ENCODE measurements at places on chromosomes 5 and 9.

GRCh38 chr5:137265457-137265856, 233.7 kb downstream of the SPOCK1 start:
- DNase-seq = no peak

DNA sequence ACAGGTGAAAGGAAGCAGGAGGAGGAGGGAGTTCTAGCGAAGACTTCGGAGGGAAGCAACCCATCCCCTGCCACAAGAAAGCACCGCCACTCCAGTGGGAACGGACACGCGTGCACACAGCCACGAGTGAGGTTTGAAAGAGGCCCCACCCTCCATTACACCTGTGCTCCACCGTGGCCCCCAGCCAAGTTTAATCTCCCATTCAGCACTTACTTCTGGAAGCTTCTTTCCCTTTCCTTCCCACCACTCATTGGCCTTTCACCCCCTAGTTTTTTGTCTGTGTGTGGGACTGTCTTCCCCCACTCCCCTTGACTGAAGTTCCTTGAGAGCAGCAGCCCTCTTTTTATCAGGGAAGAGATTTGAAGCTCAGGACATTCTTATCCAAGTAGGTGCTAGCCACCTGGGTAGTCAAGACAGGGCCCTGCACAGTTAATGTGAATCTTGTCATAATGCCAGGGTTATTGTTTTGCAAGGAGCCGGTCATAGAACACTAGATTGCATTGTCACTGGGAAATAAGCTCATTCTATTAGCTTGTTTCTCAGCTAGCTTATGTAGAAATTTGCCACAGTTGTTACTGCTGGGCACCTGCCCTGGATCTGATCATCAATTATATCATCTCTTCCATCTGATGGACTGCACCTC, 256.0 kb downstream of the DOCK8 start:
- DNase-seq = no peak

DNA sequence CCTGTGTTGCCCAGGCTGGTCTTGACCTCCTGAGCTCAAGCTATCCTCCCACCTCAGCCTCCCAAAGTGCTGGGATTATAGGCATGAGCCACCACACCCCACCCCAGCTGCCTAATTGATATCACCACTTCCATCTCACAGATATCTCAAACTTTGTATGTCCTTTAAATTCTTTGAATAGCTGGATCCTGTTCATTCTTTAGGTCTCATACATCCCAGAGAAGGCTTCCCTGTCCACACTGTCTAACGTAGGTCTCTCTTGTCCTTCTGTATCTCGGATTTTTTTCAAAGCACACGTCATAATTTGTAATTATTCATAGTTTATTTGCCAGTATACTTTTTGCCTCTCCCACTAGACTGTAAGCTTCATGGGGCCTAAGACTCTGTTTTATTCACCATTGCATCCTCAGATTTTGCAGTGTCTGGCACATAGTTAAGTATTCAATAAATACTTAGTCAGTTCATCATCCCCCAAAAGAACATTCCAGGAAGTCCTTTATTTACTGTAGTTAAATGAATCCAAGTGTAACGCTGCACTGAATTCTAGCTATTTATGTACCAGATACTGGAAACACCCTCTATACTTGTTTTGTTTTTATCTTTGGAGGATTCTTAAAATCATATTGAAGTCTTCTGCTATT, 10.5 kb downstream of the ARSK start:
- DNase-seq = no peak

DNA sequence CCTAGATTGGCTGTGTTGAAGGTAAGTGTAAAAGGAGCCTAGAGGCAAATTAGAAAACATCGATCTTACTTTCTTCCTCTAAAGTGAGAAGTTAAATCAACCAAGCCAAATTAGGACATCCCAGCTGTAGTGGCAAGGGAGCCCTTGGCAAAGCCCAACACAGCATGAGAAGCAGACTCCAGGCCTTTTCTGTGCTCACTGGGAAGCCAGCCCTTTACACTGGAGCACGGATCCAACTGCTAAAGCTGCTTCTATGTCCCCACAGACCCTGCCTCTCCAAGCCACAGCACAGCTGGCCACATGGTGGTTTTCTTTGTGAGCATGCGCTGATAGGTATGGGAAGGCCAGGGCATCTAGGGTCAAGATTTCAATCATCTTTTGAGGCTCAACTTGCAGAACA, 94.1 kb downstream of the APBA1 start:
- no peak for DNase-seq

DNA sequence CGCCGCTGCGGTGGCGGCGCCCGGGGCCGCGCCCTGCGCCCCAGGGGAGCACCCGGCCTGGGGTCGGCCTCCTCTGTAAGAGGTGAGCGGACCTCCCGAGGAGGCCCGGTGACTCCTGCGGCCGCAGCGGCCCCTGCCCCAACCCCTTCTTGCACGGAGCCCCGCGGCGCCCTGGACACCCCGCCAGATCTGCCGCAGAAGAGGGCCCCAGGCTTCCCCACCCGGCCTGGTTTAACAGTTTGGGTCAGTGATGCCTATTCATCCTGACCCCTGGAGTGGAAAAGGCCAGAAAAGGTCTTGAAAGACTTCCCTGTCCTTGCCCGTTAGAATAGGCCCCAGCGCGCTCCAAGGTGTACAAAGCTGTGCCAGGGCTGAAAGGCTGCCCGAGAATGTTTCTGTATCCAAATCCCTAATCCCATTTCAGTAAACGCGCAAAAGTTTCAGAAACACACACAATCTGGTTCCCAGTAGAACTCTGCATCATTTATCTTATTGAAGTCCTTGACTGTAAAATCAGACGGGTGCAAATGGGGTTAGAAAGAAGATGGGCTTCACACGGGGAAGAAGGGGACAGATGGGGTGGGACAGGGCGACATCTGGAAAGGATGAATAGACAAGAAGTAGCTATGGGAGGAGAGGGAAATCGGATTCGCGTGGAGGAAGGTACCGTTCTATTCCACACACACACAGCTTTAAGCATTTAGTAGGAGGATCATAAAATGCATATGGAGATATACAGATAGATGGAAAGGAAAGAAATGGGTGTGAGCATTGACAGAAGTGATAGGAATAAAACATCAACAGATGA, 1.1 kb upstream of the SSBP2 start:
- DNase-seq = no peak

All from lung microvascular endothelial cell (primary cell).